ENCODE measurements at places on chromosomes 1 and 21.

DNA sequence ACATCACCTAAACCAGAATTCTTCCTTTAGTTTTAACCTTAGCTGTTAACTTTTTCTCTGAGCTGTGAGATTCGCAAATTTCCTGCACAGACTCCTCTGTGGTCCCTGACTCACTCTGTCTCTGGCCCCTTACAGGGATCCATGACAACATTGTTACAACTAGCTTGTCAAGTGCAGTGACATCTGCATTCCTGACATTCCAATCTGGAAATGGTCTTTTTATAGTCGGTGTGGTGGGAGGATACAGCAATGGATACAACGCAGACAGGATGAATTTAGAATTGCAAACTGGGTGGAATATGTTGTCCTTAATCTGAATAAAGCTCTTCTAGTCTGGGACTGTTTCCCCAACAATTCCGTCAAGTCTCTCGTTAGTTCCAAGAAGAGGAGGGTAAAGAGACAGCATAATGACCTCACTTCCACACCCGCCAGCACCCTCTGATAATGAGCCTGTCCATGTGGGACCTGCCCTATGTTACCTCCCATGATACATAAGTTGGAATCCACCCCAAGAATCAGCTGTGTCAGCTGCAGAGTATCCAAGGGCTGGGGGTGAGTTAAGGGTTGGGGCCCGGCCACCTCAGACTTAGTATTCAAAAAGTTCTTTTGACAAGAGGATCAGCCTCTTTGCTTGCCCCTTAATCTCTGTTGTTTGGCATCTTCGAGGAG is 49.4 kb downstream of the ILDR2 start:
- DNase-seq = no peak

GRCh38 chr1:240169188-240169587 is 77.5 kb downstream of the FMN2 start:
- no peak for DNase-seq

- no peak for DNase-seq
These were observed 9.2 kb downstream of the ALDH4A1 start for GRCh38 chr1:18893120-18893519.

DNA sequence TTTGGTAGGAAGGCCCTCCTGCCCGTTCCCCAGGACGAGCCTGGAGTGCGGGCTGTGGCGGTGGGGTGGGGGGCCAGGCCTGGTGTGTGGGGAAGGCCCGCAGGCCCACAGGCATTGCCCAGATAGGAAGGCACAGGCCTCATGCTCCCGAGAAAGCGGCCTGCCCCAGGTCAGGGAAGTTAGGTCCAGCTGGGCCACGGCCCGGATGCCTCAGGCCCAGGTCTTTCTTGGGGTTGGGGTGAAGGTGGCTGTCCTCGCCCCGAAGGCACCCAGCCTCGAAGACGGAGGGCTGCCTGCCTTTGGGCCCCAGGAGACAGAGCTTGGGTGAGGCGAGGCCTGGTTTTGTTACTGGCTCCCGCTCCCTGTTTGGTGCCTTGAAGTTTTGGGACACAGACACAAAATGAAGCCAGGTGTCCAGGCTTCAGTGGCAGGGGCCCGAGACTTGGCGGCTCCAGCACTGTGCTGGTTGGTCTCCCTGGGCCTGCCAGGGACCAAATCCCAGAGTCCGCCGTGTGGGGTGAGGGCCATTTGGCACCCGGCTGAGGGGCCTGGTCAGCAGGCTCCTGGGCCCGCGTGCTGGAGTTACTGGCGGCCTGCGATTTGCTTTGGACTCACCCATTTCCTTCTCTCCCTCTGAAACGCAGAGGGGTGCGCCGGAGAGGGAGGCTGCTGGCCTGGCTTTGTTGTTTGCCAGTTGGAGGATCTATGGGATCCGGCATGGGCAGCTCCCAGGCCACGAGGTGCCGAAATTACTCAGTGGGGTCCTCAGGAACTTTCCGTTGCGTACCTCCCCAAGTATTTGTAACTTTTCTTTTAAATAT is 2.0 kb downstream of the SKI start:
- no peak for DNase-seq

GRCh38 chr1:154619181-154619948 is 11.4 kb upstream of the ADAR start:
- DNase-seq = no peak

GRCh38 chr21:46457801-46458314 is 833 bp upstream of the DIP2A start:
- no peak for DNase-seq

- no peak for DNase-seq
These were observed 7.5 kb downstream of the PRXL2B start for GRCh38 chr1:2594001-2594640.

Measured in liver (tissue), 10 donors.